ENCODE measurements at places on chromosomes 3 and 15.
A peak's percentile ranks its signal among the peaks of the same experiment; 100 is the strongest.

DNA sequence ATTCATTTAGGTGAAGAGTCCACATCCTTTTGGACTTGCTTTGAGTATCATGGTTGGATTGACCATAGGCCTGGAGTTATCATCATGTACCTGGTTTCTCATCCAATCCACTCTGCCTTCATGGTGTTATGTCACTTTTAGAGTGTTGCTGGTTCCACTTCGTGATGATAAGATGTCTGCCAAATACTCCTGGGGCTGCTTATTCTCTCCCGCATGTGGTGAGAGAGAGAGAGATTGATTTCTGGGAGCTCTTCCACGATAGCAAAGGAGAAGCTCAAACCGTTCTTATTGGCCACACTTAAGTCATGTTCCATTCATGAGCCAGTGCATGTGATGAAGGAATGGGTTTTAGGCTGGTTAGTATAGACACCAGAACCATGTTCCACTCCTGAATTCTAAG, 47.6 kb downstream of the MITF start:
- DNase-seq, result no peak

GRCh38 chr15:99275061-99275460, 23.8 kb downstream of the LRRC28 start:
- no peak for DNase-seq

GRCh38 chr3:46895204-46895660, 17.7 kb downstream of the PTH1R start:
- DNase-seq, result peak; percentile 45

- DNase-seq, result peak; percentile 35
These were observed 503.6 kb upstream of the NAALADL2 start for GRCh38 chr3:174355505-174355904.

DNA sequence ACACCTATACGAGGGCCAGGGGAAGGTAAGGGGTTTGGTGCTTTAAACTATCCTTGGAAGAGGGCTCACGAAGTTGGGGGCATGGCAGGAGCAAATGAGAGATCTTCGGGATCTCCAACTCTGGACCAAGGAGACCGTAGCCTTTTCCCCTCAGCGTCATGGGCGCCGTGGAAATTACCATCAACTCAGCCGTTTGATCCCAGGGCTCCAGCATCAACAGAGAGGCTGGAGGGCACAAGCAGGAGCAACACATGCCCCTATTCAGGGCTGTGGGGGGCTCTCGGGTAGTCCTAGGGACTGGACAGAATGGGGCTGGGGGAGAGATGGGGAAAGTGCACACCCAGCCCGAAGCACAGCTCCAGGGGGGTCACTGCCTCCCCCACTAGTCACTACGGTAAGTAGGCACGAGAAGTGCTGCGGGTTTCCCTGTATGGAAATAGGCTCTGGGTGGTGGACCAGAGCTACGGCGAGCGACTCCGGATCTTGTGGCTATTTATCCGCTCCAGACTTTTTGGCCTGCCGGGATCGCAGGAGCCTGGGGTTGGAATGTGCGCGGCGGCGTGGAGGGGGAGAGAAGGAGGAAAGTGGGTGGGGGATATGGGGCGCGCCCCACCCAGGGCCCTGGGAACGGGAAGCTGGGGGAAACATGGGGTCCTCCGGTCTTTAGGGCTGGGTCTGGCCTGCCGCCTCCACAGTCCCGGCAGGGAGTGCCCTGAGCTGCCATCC, 539 bp upstream of the LAMB2 start:
- DNase-seq, result peak; percentile 93

DNA sequence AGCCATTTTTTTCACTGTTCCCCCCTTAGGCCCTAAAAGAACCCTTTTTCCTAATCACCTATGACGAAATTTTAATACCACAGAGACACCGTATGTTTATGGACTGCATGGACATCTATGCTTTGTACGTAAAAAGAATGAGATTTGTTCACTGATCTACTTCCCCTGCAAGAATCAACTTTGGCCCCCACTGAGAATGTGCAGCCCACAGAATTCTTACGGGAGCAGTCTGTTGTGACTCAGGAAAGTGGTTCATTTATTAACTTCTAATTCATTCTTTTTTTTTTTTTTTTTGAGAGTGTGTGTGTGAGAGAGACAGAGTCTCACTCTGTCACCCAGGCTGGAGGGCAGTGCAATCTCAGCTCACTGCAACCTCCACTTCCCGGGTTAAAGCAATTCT, 17.6 kb downstream of the EIF4E3 start:
- DNase-seq, result peak; percentile 62

All from fibroblast of skin of right biceps (primary cell).